WTC11 (cell line): ENCODE measurements at places on chromosomes 3 and 15. TPM values are rescaled to one million over a fixed set of nuclear protein-coding genes. Genes with fewer than 3 reads are reported as not detected.
A peak's percentile ranks its signal among the peaks of the same experiment; 100 is the strongest.

- no peak for DNase-seq
- H3K4me1 ChIP-seq: no peaks in the 10 kb centered on the region
Observed at GRCh38 chr15:93020976-93021772, 67.8 kb downstream of the RGMA start.

GRCh38 chr3:55818485-55818884, 331.4 kb upstream of the WNT5A start:
- H3K4me1 ChIP-seq: no peaks in the 10 kb centered on the region
- H3K27ac ChIP-seq: no peak overlapping the region
- no peak for DNase-seq
- no peaks in the 10 kb centered on the region for H3K36me3 ChIP-seq
- H3K4me3 ChIP-seq: no peak overlapping the region
- no peaks in the 10 kb centered on the region for H3K27me3 ChIP-seq

DNA sequence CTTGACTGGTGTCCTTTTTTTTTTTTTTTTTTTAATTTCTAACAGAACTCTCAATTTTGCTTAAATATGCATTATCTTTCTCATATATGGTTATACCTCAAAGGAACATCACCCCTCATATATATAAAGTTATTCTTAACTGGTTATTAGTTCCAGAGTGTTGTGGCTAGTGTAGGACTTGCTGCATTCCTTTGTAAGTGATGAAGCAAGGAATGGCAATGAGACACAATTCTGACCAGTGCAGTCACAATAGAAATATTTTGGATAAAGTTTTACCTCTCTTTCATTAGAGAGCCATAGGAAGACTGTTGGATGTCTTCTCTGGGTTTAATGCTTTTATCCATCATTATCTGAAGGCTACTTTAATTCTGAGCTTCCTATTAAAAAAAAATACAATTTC, 75.5 kb upstream of the CBLB start:
- no peak overlapping the region for H3K27ac ChIP-seq
- H3K4me3 ChIP-seq: no peak overlapping the region
- no peaks in the 10 kb centered on the region for H3K36me3 ChIP-seq
- DNase-seq: no peak
- H3K27me3 ChIP-seq: no peaks in the 10 kb centered on the region

- no peaks in the 10 kb centered on the region for H3K4me1 ChIP-seq
- DNase-seq: peak; percentile 12
- H3K4me3 ChIP-seq: no peak overlapping the region
- no peak overlapping the region for H3K27ac ChIP-seq
Observed at GRCh38 chr3:28556195-28556594, 207.6 kb upstream of the AZI2 start.

DNA sequence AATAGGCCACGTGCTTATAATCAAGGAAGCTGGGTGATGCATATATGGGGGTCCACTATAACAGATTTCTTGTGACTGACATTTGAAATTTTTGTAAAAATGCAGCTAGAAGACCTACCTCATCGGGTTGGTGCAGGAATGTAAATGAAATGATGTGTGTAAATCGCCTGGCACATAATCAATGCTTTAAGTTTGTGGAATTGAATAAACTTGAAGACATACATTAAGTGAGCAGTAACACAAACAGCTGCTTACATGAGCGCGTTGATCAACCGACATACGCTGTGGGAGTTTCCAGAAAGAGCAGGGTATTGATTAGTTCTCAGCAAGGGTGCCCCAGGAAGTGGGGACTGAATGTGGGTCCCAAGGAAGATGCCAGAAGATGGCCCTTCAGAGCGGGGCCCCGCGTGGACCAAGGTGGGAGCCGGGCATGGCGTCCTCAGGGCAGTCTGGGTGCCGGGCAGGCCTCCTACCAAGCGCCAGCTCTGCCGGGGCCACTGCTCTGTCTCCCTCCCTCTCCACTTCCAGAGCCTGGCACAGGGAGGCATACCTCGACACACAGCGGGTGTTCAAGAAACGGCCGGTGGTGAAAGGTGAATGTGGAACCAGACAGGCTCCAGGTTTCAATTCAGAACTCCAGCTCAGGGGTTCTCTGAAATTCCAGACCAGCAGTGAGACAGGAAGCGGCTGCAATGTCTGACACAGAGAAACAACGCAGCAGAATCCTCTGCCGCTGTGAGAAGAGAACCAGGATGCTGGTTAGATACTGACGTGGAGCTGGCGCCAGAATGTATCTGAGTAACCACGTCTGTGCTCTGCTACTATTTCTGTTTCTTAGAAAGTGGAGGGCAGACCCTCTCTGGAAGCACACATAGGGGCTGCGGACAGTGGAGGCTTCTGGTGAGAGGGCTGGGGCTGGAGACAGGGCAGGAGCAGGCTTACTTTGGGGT, 12.6 kb downstream of the BFSP2 start:
- H3K27me3 ChIP-seq: no peaks in the 10 kb centered on the region
- DNase-seq: no peak
- no peak overlapping the region for H3K27ac ChIP-seq
- H3K36me3 ChIP-seq: no peaks in the 10 kb centered on the region

- no peak overlapping the region for H3K4me3 ChIP-seq
- H3K4me1 ChIP-seq: peaks cover 26% of the 10 kb centered on the region
- H3K36me3 ChIP-seq: no peaks in the 10 kb centered on the region
- DNase-seq: no peak
Observed at GRCh38 chr3:183540501-183541234, 14.8 kb downstream of the KLHL6 start.

DNA sequence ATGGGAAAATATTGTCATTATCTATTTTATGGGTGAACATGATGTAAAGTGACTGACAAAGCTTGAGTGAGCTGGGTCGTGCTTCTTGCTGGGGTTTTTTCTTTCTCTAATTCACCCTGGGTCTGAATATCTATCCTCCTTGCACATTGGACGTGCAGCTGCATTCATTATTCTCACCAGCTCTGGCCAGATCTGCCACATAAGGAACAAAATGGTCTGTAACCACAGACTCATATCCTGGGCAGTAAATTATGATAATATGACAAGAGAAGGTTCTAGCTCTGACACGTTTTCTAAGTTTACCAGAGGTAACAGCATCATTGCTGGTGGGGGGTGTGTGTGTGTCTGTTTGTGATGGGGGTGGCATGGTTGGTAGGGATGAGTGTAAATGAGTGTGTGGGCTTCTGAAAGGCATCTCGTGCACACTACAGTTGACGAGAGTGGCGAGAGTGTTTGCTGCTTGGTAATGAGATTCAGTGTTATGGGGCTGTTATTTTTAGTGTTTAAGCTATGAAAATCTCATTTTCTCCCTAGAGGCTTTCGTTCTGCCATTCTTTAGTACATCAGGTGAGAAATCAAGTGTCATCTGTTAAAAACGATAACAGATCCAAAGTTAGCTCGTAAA, 418.4 kb downstream of the PDCD6IP start:
- no peak overlapping the region for H3K4me3 ChIP-seq
- H3K27ac ChIP-seq: no peak overlapping the region
- 0 out of 2 replicates have a peak, but pooled peaks cover 7% of the 10 kb centered on the region for H3K4me1 ChIP-seq
- H3K27me3 ChIP-seq: no peaks in the 10 kb centered on the region; the same call in 1 of the 2 replicates
- DNase-seq: no peak

- no peak overlapping the region for H3K4me3 ChIP-seq
- peaks cover 53% of the 10 kb centered on the region for H3K36me3 ChIP-seq
- peaks cover 6% of the 10 kb centered on the region for H3K4me1 ChIP-seq
- H3K27ac ChIP-seq: no peak overlapping the region
Observed at GRCh38 chr3:132464066-132464465, 46.8 kb downstream of the DNAJC13 start.

- H3K4me3 ChIP-seq: no peak overlapping the region
- DNase-seq: no peak
- peaks cover 6% of the 10 kb centered on the region; the same call in 1 of the 2 replicates for H3K4me1 ChIP-seq
- no peak overlapping the region; the same call in 1 of the 2 replicates for H3K27ac ChIP-seq
- H3K27me3 ChIP-seq: no peaks in the 10 kb centered on the region
Observed at GRCh38 chr3:51550080-51550819, 11.7 kb downstream of the RAD54L2 start.

- no peaks in the 10 kb centered on the region for H3K27me3 ChIP-seq
- no peaks in the 10 kb centered on the region for H3K36me3 ChIP-seq
- no peak overlapping the region for H3K27ac ChIP-seq
- H3K4me1 ChIP-seq: peaks cover 17% of the 10 kb centered on the region
Observed at GRCh38 chr3:189909573-189909972, 211.1 kb downstream of the P3H2 start.

- H3K27me3 ChIP-seq: no peaks in the 10 kb centered on the region
- no peaks in the 10 kb centered on the region for H3K4me1 ChIP-seq
- H3K4me3 ChIP-seq: no peak overlapping the region
Observed at GRCh38 chr3:106809623-106810299, 567.5 kb upstream of the CCDC54 start.

DNA sequence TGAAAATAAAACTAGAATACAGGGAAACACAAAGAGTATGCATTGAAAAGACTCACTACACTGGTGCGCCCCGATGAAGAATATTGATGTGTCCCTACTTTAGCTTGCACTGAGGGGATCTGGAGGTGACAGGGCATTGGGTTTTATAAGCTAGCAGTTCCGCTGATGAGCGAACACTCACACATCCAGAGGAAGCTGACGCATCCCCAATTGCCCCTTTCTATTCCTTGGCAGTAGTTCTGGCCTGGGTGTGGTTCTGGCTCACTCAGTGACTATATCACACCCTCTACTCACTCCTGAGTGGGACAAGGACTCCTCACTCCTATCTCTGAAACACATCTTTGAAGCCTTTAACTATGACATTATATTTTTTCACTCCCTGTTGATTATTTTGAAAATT, 71.0 kb downstream of the B3GNT5 start:
- no peaks in the 10 kb centered on the region for H3K36me3 ChIP-seq
- no peak overlapping the region for H3K27ac ChIP-seq
- H3K27me3 ChIP-seq: no peaks in the 10 kb centered on the region
- H3K4me3 ChIP-seq: no peak overlapping the region
- peaks cover 20% of the 10 kb centered on the region for H3K4me1 ChIP-seq

- peak overlapping the region; percentile 43; the same call in 1 of the 2 replicates for H3K27ac ChIP-seq
- peaks cover 61% of the 10 kb centered on the region for H3K4me1 ChIP-seq
- peaks cover 49% of the 10 kb centered on the region for H3K36me3 ChIP-seq
- DNase-seq: no peak
Observed at GRCh38 chr15:101176625-101177024, 75.2 kb downstream of the CHSY1 start.

GRCh38 chr15:68137096-68137495, 68.0 kb downstream of the CALML4 start:
- no peak overlapping the region for H3K4me3 ChIP-seq
- peaks cover 8% of the 10 kb centered on the region for H3K4me1 ChIP-seq
- H3K27me3 ChIP-seq: no peaks in the 10 kb centered on the region
- no peak for DNase-seq
- H3K36me3 ChIP-seq: no peaks in the 10 kb centered on the region

DNA sequence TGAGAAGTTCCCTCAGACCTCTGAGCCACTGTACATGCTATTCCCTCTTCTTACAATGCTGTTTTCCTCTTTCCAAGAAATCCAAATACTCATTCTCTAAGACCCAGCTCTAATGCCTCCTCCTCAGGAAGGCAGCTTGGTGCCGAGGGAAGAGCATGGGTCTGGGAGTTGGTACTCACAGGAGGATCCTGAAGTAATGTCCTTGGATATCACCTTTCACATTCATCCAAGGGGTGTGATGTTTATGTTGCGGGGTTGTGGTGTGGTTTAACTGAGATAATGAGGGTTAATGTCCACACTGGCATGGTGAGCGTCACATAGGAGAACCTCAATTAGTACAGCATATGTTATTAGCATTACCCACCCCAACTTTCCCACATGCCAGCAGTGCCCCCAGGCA, 31.9 kb downstream of the MYL3 start:
- H3K36me3 ChIP-seq: no peaks in the 10 kb centered on the region
- H3K4me3 ChIP-seq: no peak overlapping the region
- DNase-seq: no peak
- no peaks in the 10 kb centered on the region for H3K4me1 ChIP-seq
- peaks cover 6% of the 10 kb centered on the region; the same call in 1 of the 2 replicates for H3K27me3 ChIP-seq

GRCh38 chr3:42070089-42070488, 21.1 kb upstream of the TRAK1 start:
- H3K4me1 ChIP-seq: peaks cover 49% of the 10 kb centered on the region
- H3K27ac ChIP-seq: peak overlapping the region; percentile 35; the same call in 1 of the 2 replicates
- no peaks in the 10 kb centered on the region for H3K36me3 ChIP-seq

DNA sequence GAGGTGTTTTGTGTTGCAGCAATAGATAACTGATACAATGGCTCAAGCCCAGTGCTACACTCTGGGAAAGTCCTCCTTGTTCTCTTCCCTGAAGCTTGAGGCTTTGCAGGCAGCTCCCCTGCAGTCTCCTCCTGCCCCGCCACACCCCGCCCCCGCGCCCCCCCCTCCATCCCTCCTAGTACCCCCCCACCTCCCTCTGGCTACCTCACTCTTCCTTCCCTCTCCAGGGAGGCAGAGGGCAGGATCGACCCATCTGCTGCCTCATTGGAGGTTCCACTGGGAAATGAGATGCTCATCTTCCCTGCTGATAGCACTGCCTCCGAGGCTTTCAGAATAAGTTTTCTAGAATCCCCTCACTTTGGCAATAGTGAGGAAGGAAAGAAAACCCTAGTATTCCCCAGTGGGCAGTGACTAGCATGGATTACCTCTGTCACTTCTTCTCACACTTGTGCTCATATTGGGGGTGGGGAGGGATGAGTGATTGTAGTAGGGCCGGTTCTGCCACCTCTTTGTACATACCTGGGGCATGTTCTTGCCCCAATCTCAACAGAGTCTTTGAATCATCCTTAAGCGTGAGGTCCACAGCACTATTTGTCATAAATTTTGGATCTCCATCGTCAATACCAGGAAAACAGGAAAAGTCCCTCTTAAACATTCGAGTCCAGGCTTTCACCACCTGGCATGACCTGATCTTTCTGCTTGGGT, 16.3 kb upstream of the RAB7A start:
- DNase-seq: no peak
- H3K27ac ChIP-seq: no peak overlapping the region
- peaks cover 2% of the 10 kb centered on the region; the same call in 1 of the 2 replicates for H3K27me3 ChIP-seq
- H3K4me3 ChIP-seq: no peak overlapping the region

DNA sequence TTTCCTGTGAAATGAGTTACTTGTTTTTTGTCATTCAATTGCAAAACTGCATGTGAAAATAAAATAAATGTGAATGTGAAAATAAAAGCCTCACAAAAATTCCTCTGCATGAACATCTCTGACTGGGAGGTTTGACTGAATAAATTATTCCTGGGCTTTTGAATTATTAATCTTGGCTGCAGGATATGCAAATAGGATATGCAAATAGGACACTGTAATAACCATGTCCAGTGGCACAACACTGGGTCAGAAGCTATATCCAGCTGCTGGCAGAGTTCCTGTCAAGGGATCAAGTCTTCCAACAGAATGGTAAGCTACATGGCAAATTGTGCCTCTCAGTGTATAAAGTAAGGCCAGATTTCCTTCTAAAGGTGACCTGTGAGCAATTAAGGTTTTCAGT, at the start of gene SUCNR1:
Gene SUCNR1 (plus strand): TSS at position 246 of the 400 bp plus-strand sequence. CDS start 6,250 bp downstream, outside the sequence.
- H3K36me3 ChIP-seq: no peaks in the 10 kb centered on the region
- no peak within 1 kb of the TSS; the same call in 1 of the 2 replicates for H3K27ac ChIP-seq
- no peaks in the 10 kb centered on the region for H3K27me3 ChIP-seq
- no peak within 1 kb of the TSS for H3K4me3 ChIP-seq

DNA sequence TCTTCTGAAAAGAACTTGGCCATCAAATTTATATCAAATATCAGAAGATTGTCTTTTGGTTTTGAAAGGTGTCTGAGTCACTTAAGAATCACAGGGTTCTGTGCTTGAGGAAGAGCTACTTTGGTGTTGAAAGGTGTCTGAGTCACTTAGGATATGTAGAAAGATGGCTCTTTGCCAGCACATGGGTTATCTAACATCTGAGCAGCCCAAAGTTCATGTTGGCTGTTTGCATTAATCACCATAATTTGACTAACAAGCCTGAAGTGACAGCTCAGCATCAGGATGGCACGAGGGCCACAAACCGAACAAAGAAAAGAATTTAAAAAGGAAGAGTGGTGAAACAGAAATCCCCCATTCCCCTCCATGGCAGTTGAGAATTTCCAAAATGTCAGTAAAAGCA, 190.5 kb upstream of the CMC1 start:
- H3K27ac ChIP-seq: peak overlapping the region; percentile 22; the same call in 1 of the 2 replicates
- DNase-seq: no peak
- H3K4me3 ChIP-seq: no peak overlapping the region
- H3K36me3 ChIP-seq: peaks cover 3% of the 10 kb centered on the region
- H3K27me3 ChIP-seq: peaks cover 3% of the 10 kb centered on the region; the same call in 1 of the 2 replicates
- peaks cover 26% of the 10 kb centered on the region for H3K4me1 ChIP-seq

PLD1 gene
- 3.2 to 4.0 TPM (median 3.6 TPM) in 3 replicates for total RNA-seq

CCR9 gene
- not detected in 3 replicates for total RNA-seq
